ENCODE measurements at places on chromosomes 7 and 10.

- no peak for DNase-seq
- no peaks in the 10 kb centered on the region for H3K4me1 ChIP-seq
- H3K27ac ChIP-seq: no peak overlapping the region
- no peak overlapping the region for H3K4me3 ChIP-seq
Measured at GRCh38 chr10:64682043-64682442, 1160.8 kb downstream of the REEP3 start.

- DNase-seq: no peak
- H3K27me3 ChIP-seq: peaks cover 2% of the 10 kb centered on the region
- H3K27ac ChIP-seq: no peak overlapping the region
- no peak overlapping the region for H3K4me3 ChIP-seq
- H3K36me3 ChIP-seq: no peaks in the 10 kb centered on the region
Measured at GRCh38 chr7:87784424-87784823, 91.7 kb downstream of the SLC25A40 start.

DNA sequence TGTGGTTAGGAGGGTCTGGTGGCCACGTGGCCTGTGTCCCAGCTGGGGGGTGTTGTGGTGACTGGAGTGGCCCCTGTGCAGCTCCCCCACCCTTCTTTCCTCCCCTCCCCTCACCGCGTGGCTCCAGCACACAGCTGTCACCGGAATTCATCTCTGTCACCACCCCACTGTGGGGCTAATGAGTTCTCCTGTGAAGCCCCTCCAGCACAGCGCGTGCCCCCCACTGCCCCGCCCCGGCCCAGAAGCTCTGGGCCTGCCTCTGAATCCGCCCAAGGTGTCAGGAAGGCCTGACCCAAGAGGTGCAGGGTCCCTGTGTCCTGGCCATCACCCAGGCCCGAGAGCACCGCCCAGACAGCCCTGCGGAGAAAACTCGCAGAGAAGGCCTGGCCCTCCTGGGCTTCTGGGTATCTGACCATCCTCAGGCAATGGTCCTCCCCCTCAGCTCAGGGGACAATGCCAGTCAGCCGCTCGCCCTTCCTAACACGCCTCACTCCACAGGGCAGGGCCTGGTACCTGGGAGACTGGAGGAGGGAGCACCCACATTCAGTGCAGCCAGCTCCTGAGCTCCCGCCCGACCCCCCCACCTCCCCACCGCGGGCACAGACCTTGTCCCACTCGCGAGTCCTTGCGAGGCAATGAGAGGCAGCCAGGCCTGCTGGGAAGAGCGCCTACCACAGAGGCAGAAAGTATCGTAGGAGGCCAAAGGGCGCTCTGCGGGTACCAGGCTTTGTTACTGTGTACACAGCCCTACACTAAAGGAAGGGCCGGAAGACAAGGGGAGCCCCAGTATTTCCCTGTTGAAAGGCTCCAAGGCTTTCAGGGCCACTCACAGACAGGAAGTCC, 38.2 kb downstream of the GBX1 start:
- no peak overlapping the region for H3K27ac ChIP-seq
- H3K4me1 ChIP-seq: peaks cover 14% of the 10 kb centered on the region
- peaks cover 46% of the 10 kb centered on the region for H3K36me3 ChIP-seq
- H3K4me3 ChIP-seq: no peak overlapping the region
- H3K27me3 ChIP-seq: peaks cover 23% of the 10 kb centered on the region

- H3K27me3 ChIP-seq: peaks cover 2% of the 10 kb centered on the region
- no peaks in the 10 kb centered on the region for H3K36me3 ChIP-seq
- DNase-seq: no peak
- peaks cover 15% of the 10 kb centered on the region for H3K4me1 ChIP-seq
- H3K27ac ChIP-seq: no peak overlapping the region
Measured at GRCh38 chr10:48506147-48506917, 98.5 kb downstream of the ARHGAP22 start.

DNA sequence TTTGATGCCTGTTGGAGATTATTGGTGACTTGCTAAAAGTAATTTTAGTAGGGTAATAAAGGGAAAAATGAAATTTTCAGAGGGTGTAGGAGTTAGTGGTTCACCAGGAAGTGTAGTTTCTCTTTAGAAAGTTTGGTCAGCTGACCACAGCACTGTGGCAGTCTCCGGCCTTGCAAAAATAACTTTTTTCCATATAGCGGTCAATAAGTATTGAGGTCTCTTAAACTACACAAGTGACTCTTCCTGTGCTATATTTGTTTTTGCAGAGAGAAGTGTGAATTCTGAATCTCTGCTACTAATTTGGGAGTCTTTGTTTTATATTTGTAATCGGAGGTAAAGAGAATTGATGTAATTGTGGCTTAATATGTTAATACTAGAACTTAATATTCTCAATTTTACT, 24.3 kb downstream of the PTPN12 start:
- no peak overlapping the region for H3K4me3 ChIP-seq
- H3K36me3 ChIP-seq: peaks cover 7% of the 10 kb centered on the region
- peak overlapping the region; percentile 50 for H3K27ac ChIP-seq
- H3K4me1 ChIP-seq: peaks cover 45% of the 10 kb centered on the region
- H3K27me3 ChIP-seq: peaks cover 4% of the 10 kb centered on the region

GRCh38 chr10:104098358-104098925, 12.8 kb upstream of the COL17A1 start:
- H3K27ac ChIP-seq: no peak overlapping the region
- H3K4me3 ChIP-seq: no peak overlapping the region
- no peaks in the 10 kb centered on the region for H3K36me3 ChIP-seq
- DNase-seq: no peak

DNA sequence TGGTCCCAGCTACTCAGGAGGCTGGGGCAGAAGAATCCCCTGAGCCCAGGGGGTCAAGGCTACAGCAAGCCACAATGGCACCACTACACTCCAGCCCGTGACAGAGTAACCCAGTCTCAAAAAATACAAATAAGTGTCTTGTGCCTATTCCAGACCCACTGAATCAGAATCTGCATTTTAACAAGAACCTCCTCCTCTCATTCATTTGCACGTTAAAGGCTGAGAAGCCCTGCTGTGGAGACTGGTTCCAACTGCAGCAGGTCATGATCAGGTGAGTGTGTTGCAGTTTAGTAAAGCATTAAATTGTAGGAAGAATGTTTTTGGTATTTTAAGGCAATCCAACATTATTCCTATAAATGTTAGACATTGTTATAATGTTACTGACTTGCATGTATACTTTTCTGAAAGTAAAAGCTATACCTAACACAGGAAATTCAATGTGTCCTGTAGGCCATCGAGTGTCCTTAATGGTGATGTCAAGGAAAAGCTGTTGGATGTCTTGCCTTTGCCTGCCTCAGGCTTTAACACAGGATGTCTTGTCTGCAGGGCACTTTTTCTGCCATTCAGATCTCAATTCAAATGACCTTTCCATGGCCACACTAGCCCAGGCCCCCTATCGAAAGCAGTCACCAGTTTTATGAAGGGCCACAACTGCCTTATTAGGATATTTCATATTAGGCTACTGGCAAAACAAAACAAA, 30.4 kb downstream of the MKRN1 start:
- H3K36me3 ChIP-seq: peaks cover 7% of the 10 kb centered on the region
- DNase-seq: no peak
- H3K4me3 ChIP-seq: no peak overlapping the region
- H3K27me3 ChIP-seq: no peaks in the 10 kb centered on the region
- peaks cover 36% of the 10 kb centered on the region for H3K4me1 ChIP-seq

- H3K36me3 ChIP-seq: peaks cover 6% of the 10 kb centered on the region
- H3K4me3 ChIP-seq: no peak overlapping the region
- no peak overlapping the region for H3K27ac ChIP-seq
- H3K27me3 ChIP-seq: peaks cover 10% of the 10 kb centered on the region
- DNase-seq: no peak
Measured at GRCh38 chr10:130958981-130959751, 352.4 kb downstream of the TCERG1L start.

DNA sequence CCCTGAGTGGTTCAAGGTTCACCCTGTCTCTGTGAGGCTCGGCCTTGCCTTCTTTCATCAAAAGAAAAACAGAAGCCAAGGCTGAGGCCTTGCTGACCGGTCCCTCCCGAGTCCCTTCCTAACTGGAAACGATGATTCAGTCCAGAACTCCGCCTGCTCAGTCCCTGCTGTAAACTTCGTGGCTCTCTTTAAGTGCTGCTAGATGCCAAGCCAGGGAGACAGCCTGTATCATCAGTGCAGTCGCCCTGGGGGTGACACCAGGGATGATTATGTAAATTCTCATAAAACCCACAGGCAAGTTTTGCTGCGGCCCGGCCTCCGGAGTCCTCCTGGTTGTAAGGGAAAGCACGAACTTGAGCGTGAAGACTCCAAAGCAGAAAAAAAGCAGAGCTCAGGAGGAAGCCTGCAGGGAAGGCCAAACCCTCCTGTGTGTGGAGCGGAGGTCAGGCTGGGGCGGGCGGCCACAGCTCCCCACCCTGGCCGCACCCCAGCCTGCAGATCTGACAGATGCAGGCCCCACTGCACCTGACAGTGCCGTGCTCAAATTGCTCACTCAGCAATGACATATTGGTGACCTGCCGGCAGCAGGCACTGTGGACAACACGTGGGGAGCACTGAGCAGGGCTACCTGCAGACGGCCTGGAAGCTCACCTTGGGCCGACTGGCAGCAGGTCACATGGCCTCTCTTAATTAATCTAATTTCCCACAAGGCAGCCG, 123.4 kb downstream of the DYNC2I1 start:
- no peak for DNase-seq
- H3K27ac ChIP-seq: no peak overlapping the region
- peaks cover 4% of the 10 kb centered on the region for H3K4me1 ChIP-seq
- H3K36me3 ChIP-seq: peaks cover 19% of the 10 kb centered on the region
- no peak overlapping the region for H3K4me3 ChIP-seq
- H3K27me3 ChIP-seq: peaks cover 11% of the 10 kb centered on the region

DNA sequence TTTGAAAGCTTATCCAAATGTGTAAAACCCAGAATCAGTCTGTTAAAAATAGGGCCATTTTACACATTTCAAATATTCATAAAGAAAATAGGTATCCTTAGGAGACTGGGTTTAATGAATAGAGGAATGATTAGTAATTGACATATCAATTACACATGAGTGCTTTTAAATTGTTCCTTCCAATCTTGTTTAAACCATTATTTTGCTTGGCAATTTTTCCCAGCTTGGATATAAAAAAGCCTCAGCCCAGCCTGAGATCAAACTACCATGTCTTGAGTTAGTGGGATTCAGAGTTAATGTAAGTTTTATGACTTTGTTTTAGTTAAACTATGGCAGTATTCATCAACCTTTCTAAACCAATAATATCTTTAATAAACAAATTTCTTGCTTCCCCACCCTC, 28.3 kb downstream of the PARP12 start:
- H3K27me3 ChIP-seq: peaks cover 3% of the 10 kb centered on the region
- peaks cover 27% of the 10 kb centered on the region for H3K4me1 ChIP-seq
- no peak overlapping the region for H3K27ac ChIP-seq
- H3K36me3 ChIP-seq: no peaks in the 10 kb centered on the region

DNA sequence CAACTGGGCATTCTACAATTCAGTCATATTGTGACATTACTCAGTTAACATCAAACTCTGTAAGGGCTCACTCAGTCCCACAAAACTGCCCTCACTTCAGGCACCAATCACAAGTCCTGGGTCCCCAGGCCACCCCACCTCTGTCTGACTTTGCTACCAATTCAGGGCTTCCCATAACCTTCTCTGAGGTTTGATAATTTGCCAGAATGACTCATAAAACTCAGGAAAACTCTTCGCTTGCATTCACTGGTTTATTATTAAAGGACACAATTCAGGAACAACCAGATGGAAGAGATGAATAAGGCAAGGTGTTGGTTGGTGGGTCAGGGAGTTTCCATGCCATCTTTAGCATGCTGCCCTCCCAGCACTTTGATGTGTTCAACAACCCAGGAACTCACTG, 41.3 kb downstream of the AVL9 start:
- no peaks in the 10 kb centered on the region for H3K4me1 ChIP-seq
- no peak overlapping the region for H3K27ac ChIP-seq
- no peak for DNase-seq

DNA sequence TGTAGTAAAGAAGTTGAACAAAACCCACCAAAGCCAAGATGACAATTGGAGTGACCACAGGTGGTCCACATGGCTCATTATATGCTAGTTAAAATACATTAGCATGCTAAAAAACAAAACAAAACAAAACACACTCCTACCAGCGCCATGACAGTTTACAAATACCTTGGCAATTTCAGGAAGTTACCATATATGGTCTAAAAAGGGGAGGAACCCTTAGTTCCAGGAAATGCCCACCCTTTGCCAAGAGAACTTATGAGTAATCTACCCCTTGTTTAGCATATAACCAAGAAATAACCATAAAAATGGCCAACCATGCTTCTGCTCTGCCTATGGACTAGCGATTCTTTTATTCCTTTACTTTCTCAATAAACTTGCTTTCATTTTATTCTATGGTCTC, 979.1 kb upstream of the POT1 start:
- no peaks in the 10 kb centered on the region for H3K36me3 ChIP-seq
- H3K4me3 ChIP-seq: no peak overlapping the region

GRCh38 chr7:91239171-91239604, 25.0 kb upstream of the FZD1 start:
- no peaks in the 10 kb centered on the region for H3K27me3 ChIP-seq
- peaks cover 24% of the 10 kb centered on the region for H3K4me1 ChIP-seq
- no peak overlapping the region for H3K4me3 ChIP-seq
- H3K27ac ChIP-seq: peak overlapping the region; percentile 14
- H3K36me3 ChIP-seq: no peaks in the 10 kb centered on the region
- peak; percentile 23 for DNase-seq

GRCh38 chr7:36217211-36217960, 64.3 kb downstream of the EEPD1 start:
- no peaks in the 10 kb centered on the region for H3K4me1 ChIP-seq
- H3K27ac ChIP-seq: no peak overlapping the region
- no peak for DNase-seq
- H3K4me3 ChIP-seq: no peak overlapping the region
- H3K27me3 ChIP-seq: peaks cover 3% of the 10 kb centered on the region

DNA sequence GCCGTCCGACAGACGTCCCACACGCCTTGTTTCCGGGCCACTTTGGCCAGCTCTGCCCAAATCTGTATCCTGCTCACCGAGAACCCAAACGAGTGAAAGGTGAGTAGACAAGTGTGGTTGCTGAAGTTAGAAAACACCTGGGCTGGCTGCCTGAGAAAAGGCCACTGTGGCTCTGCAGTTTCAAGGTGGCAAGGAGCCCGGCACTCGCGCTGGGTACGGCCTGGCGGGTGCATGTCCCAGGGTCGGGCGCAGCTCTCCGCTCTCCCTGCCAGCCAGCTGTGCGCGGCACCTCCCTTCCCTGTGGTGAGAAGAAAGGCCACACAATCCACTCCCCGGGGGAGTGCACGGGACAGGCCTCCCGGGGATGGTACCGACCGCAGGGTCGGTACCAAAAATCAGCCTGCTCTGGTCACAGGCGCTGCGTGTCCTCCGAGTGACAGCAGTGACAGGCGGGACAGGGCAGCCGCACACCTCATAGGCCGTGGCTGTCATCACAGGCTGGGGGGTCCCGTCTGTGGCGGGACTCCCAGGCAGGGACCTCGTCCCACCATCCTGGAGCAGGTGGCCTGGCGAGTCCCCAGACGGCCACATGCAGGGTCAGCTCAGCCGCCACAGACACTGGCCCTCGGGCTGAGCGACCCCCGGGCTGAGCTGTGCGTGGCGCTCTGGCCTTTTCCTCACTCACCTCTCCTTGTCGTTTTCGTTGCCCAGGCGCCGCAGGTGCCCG, 22.8 kb downstream of the CFAP46 start:
- no peaks in the 10 kb centered on the region for H3K36me3 ChIP-seq
- no peaks in the 10 kb centered on the region for H3K4me1 ChIP-seq
- H3K27me3 ChIP-seq: no peaks in the 10 kb centered on the region
- no peak overlapping the region for H3K4me3 ChIP-seq
- no peak overlapping the region for H3K27ac ChIP-seq

GRCh38 chr10:128738386-128738915, 612.2 kb upstream of the MKI67 start:
- no peaks in the 10 kb centered on the region for H3K36me3 ChIP-seq
- peaks cover 3% of the 10 kb centered on the region for H3K27me3 ChIP-seq
- peaks cover 1% of the 10 kb centered on the region for H3K4me1 ChIP-seq
- H3K27ac ChIP-seq: no peak overlapping the region
- DNase-seq: no peak
- H3K4me3 ChIP-seq: no peak overlapping the region

All from endothelial cell (in vitro differentiated cells).